ENCODE measurements at places on chromosomes 16 and 17.
A peak's percentile ranks its signal among the peaks of the same experiment; 100 is the strongest.

DNA sequence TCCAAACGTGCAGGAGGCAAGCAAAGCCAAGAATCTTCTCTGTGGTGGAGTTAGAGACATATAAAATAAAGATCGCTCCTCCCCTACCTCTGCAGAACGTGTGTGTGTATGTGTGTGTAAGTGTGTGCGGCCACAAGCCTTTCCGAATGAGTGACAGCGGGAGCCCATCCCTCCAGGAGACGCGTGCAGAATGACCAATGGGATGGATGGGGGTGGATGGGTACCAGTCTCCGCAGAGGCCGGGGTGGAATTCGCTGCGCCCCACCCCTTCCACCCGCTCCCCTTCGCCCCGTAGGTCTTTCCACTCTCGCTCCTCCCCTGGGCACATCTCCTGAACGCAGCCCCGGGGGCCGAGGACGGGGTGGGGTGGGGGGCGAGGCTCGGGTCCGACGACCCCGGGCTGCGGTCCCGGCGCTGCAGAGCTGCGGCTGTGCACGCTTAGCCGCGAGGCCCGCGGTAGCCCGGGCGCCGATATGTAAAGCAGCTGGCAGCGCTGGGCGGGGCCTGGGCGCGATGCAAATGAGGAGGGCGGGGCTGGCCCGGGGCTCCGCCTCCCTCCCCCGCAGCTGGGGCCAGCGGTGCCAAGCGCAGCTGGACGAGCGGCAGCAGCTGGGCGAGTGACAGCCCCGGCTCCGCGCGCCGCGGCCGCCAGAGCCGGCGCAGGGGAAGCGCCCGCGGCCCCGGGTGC lies at the start of gene PRKCB:
Gene PRKCB, plus strand, starts transcription at position 594 of the 688 bp plus-strand sequence.
- DNase-seq = no peak

- no peak for DNase-seq
Measured at GRCh38 chr17:67127925-67128324, 83.6 kb downstream of the CACNG1 start.

DNA sequence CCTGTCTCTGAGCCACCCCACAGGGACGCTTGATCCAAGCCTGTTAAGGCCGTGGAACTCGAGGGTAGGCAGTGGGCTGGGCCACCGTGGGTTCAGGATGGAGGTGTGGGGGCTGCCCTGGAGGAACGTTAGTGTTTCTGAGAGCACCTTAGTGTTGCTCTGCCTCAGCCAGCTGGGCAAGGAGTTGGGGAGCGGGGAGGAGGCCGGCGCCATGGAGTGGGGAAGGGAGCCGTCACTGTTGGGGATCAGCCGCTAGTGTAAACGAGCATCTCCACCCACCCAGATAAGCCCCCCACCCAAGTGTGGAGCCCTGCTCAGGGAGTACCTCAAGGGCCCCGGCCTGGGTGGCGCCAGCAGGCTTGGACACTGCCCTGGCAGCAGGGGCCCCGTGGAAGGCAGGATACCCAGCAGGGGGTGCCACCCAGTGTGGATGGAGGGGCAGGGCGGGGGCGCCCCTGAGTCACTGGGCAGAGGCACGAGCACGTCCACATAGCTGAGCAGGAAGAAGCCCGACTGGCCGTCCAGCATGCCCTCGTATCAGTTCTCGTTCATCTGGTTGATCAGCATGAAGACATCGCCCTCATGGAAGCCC lies 98.6 kb downstream of the KPNA2 start:
- no peak for DNase-seq

DNA sequence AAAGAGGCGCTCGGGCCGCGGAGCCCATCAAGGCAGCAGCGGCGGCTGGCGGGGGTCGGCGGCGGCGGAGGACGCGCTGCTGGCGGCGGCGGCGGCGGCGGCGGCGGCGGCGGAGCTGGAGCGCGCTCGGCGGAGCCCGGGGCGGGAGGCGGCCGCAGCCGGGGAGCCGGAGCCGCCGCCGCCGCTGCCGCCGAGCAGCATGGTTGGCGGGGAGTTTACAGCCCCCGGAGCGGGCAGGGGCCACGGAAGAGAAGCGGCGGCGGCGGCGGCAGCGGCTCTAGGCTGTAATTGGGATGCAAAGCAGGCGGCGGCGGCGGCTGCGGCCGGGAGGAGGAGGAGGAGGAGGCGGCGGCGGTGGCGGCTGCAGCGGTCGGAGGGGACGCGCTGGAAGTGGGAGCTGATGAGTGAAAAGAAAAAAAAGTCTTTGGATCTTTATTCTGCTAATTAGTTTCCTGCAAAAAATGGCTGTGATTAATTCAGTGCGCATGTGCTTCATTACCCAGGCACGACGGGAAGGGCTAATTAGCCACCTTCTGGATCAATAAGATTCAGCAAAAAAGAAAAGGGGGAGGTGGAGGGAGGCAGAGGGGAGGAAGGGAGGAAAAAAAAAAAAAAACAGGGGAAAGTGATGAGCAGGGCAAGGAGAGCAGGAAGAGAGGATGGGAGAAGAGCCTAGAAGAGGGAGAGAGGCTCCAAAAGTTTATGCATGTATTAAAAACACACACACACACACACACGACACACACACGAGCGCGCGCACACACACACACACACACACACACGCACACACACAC lies 10.9 kb upstream of the ZFHX3 start:
- DNase-seq = no peak

- no peak for DNase-seq
Measured at GRCh38 chr16:6363896-6364607, 968.6 kb upstream of the RBFOX1 start.

- no peak for DNase-seq
Measured at GRCh38 chr16:50747207-50747956, 5.5 kb downstream of the CYLD start.

- DNase-seq = no peak
Measured at GRCh38 chr17:82357394-82357793, 1.7 kb upstream of the TEX19 start.

DNA sequence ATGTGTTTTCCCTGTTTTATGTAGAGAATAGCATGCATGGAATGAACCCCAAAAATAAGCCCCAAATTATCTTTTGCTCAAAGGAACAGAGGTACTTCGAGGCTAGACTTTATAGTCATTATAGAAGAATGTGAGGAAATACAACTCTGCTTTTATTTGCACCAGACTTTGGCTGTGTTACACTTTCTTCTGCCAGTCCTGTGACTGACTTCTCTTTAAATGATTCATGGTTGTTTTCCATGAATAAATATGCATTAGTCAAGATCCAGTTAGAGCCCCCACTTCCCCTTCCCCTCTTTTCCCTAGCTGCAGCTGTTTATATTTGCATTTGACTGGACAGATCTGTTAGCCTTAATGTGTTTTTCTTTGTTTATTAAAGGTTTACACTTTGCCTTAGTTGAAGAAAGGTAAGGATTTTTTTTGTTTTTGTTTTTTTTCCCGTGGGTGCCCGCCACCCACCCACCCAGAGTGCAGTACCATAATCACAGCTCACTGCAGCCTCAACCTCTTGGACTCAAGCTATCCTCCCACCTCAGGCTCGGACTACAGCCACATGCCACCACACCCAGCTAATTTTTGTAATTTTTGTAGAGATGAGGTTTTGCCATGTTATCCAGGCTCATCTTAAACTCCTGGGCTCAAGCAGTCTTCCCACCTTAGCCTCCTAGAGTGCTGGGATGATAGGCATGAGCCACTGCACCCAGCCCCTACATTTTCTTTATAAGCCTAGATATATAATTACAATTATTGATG lies 152.6 kb downstream of the CYB561 start:
- peak; percentile 37 for DNase-seq

- no peak for DNase-seq
Measured at GRCh38 chr16:76311260-76311659, 34.1 kb downstream of the CNTNAP4 start.

GRCh38 chr17:36535669-36536081 lies 888 bp downstream of the PIGW start:
- no peak for DNase-seq

GRCh38 chr16:84844559-84845495 lies 25.0 kb downstream of the CRISPLD2 start:
- no peak for DNase-seq

All from non-pigmented ciliary epithelial cell (primary cell).